ENCODE measurements at places on chromosomes 4 and X. TPM values are rescaled to one million over a fixed set of nuclear protein-coding genes. Genes with fewer than 3 reads are reported as not detected.

MGST2 gene
- 12.8 TPM for total RNA-seq

VCX3B gene
- not detected for total RNA-seq

ZNF330 gene
- total RNA-seq, result 42.7 TPM

ABCG2 gene
- total RNA-seq, result 0.61 TPM

FAM47E gene
- total RNA-seq, result not detected

UGT2B7 gene
- total RNA-seq, result not detected

CAPN6 gene
- not detected for total RNA-seq

PFKFB1 gene
- total RNA-seq, result 0.61 TPM

GAB1 gene
- total RNA-seq, result 0.79 TPM

LDB2 gene
- total RNA-seq, result not detected

TMEM131L gene
- 54.9 TPM for total RNA-seq

GAGE12J gene
- not detected for total RNA-seq

CPZ gene
- 0.23 TPM for total RNA-seq

MSANTD1 gene
- 1.0 TPM for total RNA-seq

ZNF711 gene
- total RNA-seq, result 0.11 TPM

S100G gene
- total RNA-seq, result not detected

HSFX1 gene
- 0.78 TPM for total RNA-seq

PGRMC2 gene
- total RNA-seq, result 38.0 TPM

TEX13C gene
- total RNA-seq, result not detected

MAGEA9B gene
- not detected for total RNA-seq
